Activated CD4-positive, alpha-beta T cell treated with anti-CD3 and anti-CD28 coated beads, Interleukin-2, amount 50 U/mL, for 4 hours (primary cell): ENCODE measurements at places on chromosomes 5 and 9.

- no peak for DNase-seq
Measured at GRCh38 chr9:91285729-91286353, 75.9 kb downstream of the AUH start.

GRCh38 chr9:70220216-70220615 is 38.6 kb upstream of the SMC5 start:
- DNase-seq: no peak

DNA sequence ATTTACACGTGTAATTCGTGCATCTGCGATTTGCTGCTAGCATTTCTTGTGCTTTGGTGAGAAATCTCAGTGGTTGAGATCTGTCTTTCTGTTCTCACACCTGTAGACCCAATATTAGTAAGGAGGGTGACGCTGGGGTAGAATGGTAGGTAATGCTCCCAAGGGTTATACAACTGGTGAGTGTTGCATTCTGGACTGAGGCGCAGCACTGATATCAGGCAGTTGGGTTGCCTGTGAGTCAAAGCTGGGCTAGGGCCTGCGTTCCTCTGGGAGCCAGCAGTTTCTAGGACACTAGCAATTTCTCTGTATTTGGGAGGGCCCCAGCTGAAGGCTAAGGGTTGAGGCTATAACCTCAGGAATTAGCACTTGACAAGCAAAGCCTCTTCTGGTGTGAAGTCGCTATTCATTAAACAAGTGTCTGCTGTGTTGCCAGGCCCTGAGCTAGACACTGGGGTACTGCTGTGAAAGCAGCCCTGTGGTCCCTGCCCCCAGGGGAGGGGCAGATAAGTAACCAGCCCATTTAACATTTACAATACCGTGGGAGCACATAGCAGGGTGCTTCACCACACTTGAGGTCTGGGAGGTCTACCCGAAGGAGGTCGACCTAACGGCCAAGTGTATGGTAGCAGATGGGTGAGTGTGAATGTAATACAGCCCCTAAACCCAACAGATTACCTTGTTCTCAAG is 28.7 kb downstream of the LARP1 start:
- no peak for DNase-seq

- DNase-seq: no peak
Measured at GRCh38 chr9:120438111-120438510, 141.9 kb downstream of the CDK5RAP2 start.

- no peak for DNase-seq
Measured at GRCh38 chr9:121105531-121105930, 30.8 kb downstream of the CNTRL start.

DNA sequence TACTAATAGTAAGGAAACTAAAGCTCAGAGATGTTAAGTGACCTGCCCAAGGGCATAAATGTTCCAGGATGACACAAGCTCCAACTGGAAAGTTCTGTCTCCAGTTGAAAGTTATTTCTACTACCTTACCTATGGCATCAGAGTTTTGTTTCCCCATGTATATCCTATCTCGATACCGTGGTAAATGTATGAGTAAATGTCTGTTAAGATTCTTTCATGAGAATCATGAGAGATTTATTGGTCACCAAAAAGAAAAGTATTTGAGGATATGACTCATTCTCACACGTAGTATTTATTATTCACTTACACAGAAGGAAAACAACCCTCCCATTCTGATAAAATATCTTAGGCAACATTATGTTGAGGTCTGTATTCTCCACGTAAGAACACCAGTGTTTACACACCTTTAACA is 11.1 kb upstream of the SHOC1 start:
- no peak for DNase-seq

DNA sequence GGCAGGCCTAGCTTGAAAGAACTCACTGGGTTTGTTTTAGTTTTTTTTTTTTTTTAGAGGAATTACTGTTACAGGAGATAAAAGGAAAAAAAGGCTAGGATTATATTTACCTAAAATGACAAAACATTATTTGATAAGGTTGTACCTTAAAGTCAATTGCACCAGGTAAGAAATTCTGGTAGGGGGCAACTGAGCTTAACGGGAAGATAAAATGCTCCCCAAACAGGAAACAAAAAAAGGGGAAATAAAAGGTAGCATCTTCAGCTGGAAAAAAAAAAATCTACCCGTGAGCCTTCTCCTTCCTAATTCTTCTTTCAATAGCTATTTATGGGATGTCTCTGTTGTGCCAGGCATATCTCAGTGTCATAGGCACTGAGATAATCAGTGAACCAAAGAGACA is 164.5 kb downstream of the PIK3R1 start:
- no peak for DNase-seq

DNA sequence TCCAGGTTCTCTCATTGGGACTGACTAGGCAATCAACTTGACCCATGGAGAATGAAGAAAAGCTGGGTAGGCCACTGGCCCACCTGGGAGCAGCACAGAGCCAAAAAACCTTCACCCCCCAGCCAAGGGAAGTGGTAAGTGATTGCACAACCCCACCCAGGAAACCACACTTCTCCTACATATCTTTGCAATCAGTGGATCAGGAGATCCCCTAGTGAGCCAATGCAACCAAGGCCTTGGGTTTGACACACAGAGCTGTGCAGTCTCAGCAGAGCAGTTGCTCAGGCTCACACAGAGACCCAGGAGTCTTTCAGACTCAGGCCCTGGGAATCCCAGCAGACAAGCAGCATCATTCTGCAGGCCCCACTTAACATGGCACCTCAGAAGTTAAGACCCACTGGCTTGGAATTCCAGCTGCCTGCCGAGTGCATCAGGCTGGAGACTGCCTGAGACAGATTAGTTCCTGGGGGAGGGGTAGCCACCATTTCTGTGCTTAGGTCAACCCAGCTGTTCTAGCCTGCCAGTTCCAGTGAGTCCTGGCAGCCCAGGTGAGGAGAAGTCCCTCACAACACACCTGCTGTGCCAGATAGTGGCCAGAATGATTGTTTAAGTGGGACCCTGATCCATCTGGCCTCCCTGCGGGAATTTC is 136.4 kb downstream of the SAXO1 start:
- DNase-seq: no peak
